ENCODE measurements at places on chromosomes 12 and 14.

DNA sequence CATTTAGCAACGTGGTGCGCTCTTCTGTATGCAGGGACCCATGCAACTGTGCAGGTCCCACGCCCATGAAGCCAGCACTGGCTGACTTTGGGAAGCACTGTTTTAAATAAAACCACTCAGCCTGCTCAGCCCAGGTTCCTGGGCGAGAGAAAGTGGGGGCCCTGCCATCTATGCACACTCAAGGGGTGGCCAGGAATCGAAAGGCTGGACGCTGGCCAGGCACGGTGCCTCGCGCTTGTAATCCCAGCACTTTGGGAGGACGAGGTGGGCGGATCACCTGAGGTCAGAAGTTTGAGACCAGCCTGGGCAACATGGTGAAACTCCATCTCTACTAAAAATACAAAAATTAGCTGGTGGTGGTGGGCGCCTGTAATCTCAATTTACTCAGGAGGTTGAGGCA is 179.9 kb upstream of the TBX3 start:
- DNase-seq: no peak

- no peak for DNase-seq
Observed at GRCh38 chr12:118164798-118165486, 29.0 kb downstream of the PEBP1 start.

GRCh38 chr12:26791301-26791791 is 41.6 kb downstream of the ITPR2 start:
- no peak for DNase-seq

DNA sequence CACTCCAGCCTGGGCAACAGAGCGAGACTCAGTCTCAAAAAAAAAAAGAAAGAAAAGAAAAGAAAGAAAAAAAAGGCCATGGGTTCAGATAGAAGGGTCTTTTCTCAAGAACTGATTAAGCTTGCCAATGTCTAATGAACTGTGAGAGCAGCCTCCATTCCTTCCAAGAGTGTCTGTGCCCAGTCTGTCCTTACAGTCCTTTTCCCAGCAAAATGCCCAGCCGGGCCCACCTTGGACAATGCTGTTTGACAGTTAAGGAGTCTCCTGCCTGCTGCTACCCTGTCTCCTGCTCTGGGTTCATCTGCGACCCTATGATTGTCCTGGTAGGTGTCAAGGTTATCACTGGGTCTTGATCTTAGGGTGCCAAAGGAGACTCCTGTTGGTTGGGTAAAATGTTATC is 21.4 kb downstream of the SYNE3 start:
- no peak for DNase-seq

- DNase-seq: no peak
Observed at GRCh38 chr12:39816671-39817185, 197.1 kb upstream of the ABCD2 start.

- DNase-seq: no peak
Observed at GRCh38 chr14:101937926-101938767, 26.2 kb upstream of the DYNC1H1 start.

DNA sequence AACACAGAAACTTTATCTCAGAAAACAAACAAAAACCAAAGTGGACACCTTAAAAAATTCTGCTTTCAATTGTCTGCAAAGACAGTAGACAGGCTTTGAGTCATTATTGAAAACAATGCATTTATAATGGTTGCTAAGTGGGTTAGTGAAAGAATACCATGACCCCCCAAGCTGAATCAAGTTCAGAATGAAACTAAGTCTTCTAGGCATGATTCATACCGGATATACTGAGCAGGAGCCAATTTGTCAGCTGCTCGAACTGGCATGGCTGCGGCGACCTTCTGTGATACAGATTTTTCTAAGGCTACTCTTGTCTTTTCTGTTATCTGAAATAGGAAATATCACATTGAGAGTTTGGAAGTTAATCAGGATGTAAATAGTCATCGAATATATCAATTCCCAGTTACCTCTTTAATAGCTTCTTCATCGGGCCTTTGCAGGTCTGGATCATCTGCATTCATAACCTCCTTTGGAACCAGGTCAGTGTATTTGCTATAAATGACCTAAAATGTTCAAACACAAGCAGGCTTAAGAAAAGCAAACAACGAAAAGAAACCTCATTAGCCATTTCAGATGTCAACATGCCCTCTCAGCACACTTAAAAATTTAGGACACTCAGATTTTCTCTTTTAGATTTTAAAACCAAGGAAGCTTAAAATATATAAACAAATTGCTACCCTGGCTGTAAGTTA is 22.3 kb downstream of the SNW1 start:
- DNase-seq: no peak

DNA sequence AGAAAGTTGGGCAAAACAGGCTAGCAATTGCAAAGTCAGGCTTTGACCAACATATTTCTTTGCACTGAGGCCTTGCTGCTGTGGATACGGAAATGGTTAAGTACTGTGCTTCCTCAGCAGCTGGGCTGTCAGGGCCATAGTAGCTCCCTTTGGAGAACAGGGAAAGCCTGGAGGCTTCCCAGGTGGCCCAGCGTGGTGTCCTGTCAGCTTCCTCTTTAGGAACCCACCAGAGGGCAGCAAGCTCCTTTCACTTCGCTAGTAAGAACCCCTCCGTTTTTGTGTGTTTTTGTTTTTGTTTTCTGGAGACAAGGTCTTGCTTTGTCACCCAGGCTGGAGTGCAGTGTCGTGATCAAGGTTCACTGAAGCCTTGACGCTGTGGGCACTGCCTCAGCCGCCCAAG is 1.7 kb upstream of the CFAP251 start:
- no peak for DNase-seq

- DNase-seq: peak; percentile 5
Observed at GRCh38 chr12:85363382-85364190, 83.6 kb downstream of the ALX1 start.

- DNase-seq: no peak
Observed at GRCh38 chr12:95962222-95962621, 19.1 kb downstream of the AMDHD1 start.

DNA sequence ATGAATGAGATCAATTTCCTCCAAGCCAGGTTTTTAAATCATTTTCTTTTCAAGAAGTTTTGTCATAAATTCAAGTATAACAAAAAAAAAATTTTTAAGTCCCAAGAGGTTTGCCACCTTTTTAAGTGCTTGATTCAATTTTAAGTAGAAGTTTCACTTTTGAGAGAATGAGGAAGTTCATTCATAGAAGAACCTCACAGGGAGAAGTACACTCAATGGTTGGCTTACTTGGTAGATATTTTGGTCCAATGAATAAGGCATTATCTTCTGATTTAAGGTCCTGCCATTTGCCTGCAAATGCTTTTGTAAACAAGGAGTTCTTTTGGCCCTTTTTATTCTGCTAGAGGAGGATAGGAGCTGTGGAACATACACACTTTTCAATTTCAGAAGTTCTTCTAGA is 96.7 kb upstream of the NOVA1 start:
- no peak for DNase-seq

DNA sequence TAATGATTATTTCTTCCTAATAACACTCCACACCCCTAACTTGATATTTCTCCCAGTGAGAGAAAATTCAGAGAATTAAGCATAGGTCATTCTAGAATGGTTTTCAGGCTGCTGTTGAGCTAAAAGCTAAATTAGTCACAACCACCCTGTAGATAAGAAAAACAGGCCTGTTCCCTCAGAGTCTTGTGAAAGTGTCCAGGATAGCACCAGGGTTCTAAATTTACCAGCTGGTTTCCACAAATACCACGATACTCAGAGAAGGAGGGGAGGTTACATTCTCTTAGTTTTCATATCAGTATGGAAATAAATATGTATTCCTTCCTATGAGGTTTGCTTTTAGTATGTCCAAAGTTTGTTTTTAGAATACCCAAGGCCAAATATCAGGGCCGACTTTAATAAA is 66.0 kb upstream of the YARS2 start:
- DNase-seq: no peak

GRCh38 chr14:72523424-72524294 is 370.2 kb downstream of the DPF3 start:
- no peak for DNase-seq

- no peak for DNase-seq
Observed at GRCh38 chr12:49160399-49160798, 28.5 kb downstream of the TUBA1A start.

- no peak for DNase-seq
Observed at GRCh38 chr14:28758253-28758884, 8.2 kb upstream of the FOXG1 start.

GRCh38 chr14:92599811-92600210 is 86.2 kb downstream of the RIN3 start:
- no peak for DNase-seq

DNA sequence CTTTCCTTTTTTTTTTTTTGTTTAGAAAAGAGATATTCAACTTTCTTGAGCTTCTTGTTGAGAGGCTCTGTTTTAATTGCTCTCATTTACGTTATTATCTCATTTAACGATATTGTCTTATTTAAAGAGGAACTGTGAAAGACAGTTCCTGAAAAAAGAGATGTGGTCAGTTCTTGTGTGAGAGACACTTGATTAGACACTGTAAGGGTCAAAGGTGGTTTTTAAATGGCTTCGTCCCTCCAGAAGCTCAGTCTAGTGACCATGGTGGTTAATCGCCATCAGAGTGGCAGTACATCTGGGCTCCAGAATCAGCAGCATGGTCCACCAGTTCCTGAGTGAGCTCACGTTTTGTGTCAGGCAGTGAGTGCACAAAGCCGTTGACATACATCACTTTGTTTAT is 57.9 kb upstream of the KCNA5 start:
- no peak for DNase-seq

- DNase-seq: no peak
Observed at GRCh38 chr12:6275928-6276887, 34.3 kb upstream of the PLEKHG6 start.

GRCh38 chr14:99350751-99351150 is 78.8 kb upstream of the BCL11B start:
- no peak for DNase-seq

DNA sequence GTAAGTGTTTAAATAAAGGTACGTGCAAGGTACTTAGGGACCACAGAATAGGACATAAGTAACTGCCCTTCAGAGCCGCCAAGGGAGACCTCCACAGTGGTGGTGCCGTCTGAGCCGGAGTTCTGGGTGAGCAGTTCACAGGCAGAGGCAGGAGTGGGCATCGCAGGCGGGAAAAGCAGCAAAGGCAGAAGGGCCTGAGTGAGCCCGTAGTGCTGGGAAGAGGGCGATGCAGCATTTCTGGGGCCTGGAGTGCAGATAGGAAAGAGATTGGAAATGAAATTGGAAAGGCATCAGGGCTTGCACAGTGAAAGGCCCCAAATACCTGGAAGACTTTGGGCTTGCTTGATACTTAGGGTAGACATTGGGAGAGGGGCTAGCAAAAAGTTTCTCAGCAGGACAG is 32.9 kb downstream of the EVL start:
- DNase-seq: no peak

- peak; percentile 1 for DNase-seq
Observed at GRCh38 chr14:78519863-78520262, 349.7 kb downstream of the NRXN3 start.

- no peak for DNase-seq
Observed at GRCh38 chr12:132239796-132240668, 89.4 kb downstream of the GALNT9 start.

DNA sequence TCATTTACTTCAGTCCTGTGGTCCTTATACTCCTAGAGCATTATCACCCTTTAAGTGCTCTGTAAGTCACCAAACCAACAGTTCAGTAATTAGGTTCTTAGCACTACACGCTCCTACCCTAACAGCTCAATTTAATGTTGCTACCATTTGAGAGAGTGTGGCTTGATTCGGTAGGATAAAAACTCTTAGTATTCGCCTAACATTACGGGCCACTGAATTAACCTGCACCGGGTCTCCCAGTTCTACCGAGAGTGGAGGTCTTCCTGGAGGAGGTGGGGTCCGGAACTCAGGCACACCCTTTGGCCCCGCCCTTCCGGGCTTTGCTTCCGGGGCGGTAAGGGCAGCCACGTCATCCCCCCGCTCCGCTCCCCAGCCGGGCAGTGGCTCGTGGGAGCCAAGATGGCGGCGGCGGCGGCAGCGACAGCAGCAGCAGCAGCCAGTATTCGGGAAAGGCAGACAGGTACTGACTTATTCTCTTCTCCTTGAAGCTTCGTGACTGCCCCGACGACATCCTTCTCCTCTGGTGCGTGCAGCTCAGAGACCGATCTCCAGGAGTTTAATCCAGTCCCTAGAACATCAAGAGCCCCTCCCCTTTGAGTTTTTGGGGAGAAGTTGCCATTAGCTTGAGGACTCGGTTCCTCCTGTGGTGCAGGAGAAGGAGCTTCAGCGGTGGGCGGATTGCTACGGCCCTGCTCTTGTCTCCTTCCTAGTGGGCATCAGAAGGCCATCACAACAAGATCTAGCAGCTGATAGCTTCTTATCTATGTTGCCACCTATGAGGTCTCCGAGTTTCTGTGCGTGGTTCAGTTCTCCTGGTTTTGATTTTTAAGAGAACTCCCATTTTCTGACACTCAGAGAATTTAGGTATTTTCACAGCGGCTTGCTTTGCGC is at the start of gene SCFD1:
Gene SCFD1, plus strand, starts transcription at position 380 of the 891 bp plus-strand sequence. Its CDS starts 20 bp downstream, at position 400.
- peak; percentile 57 for DNase-seq

DNA sequence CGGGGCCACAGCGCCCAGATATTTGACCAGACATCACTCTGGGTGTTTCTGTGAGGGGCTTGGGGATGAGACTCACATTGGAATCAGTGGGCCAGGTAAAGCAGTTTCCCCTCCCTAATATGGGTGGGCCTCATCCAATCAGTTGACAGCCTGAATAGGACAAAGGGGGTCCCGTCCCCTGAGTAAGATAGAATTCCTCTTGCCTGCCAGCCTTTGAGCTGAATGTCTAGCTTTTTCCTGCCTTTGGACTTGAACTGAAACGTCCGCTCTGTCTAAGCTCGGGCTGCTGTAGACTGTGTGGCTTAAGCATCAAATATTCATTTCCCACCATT is 88.8 kb upstream of the DIO3 start:
- no peak for DNase-seq

- peak; percentile 26 for DNase-seq
Observed at GRCh38 chr12:1830981-1831963, 10.9 kb downstream of the LRTM2 start.

DNA sequence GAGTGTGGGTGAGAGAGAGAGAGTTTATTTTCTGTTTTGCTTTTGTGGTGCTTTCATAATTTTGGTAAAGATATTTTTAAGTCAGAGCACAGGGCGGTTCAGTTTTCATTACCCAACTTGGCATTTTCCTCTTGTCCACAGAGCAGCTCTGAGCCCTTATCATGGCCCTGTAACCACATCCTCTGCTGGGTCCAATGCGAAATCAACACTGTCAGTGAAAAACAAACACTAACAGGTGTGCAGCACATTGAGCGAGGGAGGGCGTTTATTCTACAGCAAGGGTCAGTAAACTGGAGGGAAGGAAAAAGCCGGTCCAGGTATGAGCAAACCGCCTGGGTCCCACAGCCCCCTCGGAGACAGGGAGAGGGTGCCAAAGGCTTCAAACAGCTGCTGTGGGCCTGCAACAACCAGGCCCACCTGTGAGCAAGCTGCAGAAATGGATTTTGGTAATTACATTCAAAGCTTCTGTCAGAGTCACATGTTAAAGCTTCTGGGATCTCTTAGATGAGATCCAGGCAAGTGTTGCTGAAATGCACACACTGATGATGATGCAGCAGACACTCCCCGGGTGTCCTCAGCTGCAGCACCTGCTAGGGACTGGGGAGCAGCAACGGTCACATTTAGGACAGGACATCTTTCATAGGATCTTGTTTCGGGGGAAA is 132.7 kb upstream of the DYRK2 start:
- no peak for DNase-seq

DNA sequence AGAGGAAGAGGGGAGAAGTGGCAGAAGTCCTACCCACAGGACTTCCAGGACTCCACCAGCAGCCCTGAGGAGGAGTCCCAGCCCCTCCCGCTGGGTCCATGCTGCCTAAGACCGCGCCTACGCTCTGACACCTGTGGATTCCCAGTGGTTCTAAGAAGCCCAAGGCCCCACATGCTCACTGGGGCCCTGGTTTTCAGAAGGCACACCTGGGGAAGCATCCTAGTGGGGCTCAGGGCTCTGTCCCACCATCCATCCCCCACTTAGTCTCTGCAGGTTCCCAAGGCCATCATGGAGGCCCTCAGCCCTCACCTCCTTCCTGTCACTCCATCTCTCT is 32.6 kb downstream of the ACTN1 start:
- DNase-seq: no peak
